BJ (cell line): ENCODE measurements at places on chromosomes 11 and 22. TPM values are rescaled to one million over a fixed set of nuclear protein-coding genes. Genes with fewer than 3 reads are reported as not detected.

Gene PRR33
- polyA plus RNA-seq = not detected in 2 replicates

GRCh38 chr22:45709060-45709739, 37.6 kb downstream of the ATXN10 start:
- peak; percentile 61 for DNase-seq

Gene AQP11
- polyA plus RNA-seq = 1.2 and 1.3 TPM in 2 replicates

Gene OR8D4
- polyA plus RNA-seq = not detected in 2 replicates

GRCh38 chr11:38950867-38951266, 2352.8 kb upstream of the RAG2 start:
- DNase-seq = no peak

DNA sequence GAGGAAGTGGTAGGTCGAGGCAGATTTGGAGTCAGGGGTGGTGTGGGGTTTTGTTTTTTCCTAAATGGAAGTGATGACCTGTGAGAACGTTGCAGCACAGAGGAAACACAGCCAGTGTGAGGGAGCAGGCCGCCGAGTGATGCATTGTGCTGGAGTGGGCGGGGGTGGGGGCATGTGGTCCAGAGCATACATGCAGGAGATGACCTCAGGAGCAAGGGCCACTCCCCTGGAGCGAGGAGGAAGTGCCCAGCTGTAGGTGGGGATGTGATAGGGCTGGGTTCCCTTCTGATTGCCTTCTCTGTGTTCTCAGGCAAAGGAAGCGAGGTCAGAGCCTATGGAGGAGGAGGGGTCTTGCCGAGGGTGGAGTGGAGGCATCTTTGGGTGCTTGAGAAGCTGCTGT, 81.4 kb downstream of the PPP6R3 start:
- DNase-seq = no peak

DNA sequence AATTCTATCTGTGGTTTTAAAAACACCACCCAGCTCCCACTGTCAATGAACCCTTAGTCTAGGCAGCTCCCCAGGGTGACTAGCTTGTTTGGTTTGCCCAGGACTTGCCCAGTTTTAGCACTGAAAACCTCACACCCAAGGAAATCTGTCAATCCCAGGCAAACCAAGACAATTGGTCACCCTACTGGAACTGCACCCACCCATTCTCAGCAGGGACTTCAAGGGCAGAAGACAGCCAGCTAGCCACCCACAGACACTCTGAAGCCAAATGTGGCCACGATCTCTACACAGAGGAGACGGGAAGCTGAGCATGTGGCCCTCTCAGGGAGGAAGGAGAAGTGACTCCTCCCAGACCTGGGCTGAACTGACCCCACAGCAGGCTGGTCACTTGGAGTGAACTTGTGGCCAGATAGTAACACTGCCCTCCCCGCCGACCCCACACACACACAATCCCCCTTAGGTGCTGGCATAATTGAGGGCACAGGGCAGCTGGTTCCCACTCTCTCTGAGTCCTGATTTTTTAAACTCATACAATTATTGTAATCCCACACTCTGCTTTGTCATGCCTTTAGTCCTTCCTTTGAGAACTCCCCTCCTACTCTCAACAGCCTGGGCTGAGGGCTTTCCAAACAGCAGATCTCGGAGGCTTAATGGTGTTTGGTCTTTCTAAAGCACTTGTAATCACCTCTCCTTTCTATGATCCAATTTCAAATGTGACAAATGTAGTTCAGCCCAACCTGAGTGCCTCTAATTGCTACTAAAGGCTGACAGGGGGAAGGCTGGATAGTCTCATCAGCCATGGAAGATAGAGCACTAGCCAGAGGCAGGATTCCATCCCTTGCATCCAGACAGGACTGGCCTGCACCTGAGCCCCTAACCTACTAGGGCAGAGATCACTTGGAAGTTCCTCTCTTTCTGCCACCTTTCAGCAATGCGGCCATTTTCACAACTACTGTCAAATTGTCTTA, 74.7 kb upstream of the DRD2 start:
- no peak for DNase-seq

Gene ARHGAP20
- 2.5 TPM in 2 replicates for polyA plus RNA-seq

- no peak for DNase-seq
Observed at GRCh38 chr11:66190786-66191185, 77.7 kb upstream of the RAB1B start.

DNA sequence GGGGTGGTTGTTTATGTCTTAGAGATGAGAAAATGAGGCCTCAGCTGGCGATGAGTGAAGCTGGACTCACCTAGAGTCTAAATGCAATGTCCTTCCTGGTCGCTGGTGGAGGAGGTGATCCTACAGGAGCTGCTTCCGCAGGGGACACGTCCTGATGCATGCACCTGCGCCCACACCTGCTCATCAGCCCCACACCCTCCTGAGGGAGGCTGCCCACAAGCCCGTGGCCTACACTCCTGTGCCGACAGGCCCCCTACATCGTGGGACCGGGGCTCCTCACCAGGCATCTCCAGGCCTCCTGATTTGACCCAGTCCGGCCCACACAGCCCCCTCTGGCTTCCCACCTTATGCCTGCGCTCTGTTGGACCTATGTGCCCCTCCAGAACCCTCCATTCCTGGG, 857.2 kb downstream of the TBC1D22A start:
- no peak for DNase-seq

GRCh38 chr11:118841469-118842242, 42.0 kb upstream of the CXCR5 start:
- DNase-seq = no peak

- DNase-seq = no peak
Observed at GRCh38 chr11:121406291-121406690, 45.8 kb upstream of the SORL1 start.

DNA sequence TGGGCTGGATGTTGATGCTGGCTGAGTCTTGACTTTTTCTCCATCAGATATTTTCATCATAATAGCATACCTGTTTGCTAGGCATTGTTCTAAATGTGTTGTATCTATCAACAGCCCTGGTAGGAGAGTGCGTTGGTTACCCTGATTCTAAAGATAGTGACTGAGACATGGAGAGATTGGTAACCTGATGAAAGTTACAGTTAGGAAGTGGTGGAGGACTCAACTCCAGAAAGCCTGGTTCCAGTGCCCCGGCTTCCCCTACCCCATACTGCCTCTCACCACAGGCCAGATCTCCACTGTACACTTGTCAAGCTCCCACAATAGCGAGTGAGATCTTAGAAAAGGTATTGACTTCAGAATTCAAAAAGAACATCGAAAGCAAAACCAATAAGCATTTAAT, 22.8 kb upstream of the RELT start:
- DNase-seq = no peak

GRCh38 chr11:71444811-71445210, 3.4 kb downstream of the DHCR7 start:
- DNase-seq = no peak

- DNase-seq = no peak
Observed at GRCh38 chr11:95413761-95414160, 182.8 kb upstream of the SESN3 start.

GRCh38 chr11:109697140-109697843, 275.3 kb downstream of the C11orf87 start:
- no peak for DNase-seq

Gene PLEKHA7
- 0.04 and 0.07 TPM in 2 replicates for polyA plus RNA-seq

Gene IGSF9B
- polyA plus RNA-seq = 0.05 TPM in 2 replicates

- no peak for DNase-seq
Observed at GRCh38 chr11:12864316-12865156, 144.6 kb upstream of the RASSF10 start.

Gene MRPL40
- polyA plus RNA-seq = 35.5 and 43.5 TPM in 2 replicates

- DNase-seq = no peak
Observed at GRCh38 chr11:66313321-66314185, 3.3 kb downstream of the CD248 start.

Gene ZNF280B
- 0.58 and 1.2 TPM in 2 replicates for polyA plus RNA-seq

GRCh38 chr22:41697126-41697775, 2.1 kb upstream of the MEI1 start:
- peak; percentile 27 for DNase-seq

DNA sequence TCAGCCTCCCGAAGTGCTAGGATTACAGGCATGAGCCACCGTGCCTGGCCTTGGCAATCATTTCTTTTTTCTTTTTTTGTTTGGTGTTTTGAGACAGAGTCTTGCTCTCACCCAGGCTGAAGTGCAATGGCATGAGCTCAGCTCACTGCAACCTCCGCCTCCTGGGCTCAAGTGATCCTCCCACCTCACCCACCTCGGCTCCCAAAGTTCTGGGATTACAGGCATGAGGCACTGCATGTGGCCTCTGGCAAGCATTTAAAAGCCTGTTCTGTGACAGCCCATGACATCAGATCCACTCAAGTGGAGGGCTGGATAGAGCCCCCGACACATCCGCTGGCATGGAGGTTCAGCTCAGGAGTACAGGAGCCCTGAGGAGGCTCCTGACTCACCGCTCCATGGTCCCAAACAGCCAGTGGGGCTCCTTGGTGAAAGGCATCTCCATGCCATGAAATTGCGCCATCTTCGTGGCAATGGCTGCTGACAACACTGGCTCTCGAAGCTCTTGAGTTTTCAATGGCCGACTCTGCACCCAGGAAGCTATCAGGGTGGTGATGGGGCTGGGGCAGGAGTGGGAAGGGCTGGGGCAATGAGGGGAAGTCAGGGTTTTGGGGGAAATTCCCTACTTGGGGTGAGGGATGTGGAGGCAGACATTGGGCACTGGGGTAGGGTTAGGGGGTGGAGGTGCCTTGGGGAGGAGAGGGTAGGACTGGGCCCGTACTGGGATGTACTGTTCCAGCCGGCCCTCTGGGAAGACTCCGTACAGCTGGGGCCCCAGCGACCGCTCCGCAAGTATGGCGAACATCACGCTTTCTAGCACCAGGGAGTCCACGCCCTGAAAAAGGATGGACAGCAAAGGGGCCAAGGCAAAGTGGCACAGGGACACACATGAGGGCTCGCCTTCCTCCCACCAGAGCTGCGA, 1.4 kb downstream of the CHKB start:
- DNase-seq = no peak

Gene SCGB1D2
- not detected in 2 replicates for polyA plus RNA-seq

DNA sequence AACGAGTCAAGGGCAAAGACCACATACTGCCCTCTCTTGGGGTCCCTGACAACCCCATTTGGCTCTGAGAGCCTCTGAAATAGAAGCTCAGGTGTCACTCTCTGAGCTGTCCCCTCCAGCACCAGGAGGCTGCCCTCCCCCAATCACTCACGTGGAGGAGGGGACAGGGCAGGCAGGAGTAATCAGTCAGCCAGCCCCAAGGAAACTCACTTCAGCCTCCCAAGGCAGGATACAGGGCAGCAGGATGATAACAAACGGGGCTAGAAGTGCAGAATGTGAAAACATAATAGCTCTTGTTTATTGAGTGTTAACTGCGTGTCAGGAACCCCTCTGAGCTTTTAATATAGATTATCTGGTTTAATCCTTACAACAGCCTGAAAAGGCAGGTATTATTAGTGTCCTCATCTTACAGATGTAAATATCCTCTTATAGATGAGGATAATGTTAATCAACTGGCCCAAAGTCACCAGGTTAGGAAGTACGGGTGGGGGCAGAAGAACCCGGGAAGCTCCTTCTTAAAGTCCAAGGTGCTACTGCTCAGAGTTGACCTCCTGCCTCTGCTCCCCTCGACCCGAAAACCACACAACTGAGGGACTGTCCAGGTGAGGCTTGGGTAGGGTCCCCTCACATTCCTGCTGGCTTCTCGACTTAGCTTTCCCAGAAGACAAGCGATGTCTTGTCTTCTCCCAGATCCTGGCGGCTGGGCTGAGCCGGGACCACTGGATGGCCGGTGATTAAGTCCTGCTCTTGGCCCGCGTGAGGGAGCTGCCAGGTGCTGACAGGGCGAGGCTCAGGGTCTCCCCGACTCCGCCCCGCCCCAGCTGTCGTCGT, 2.7 kb downstream of the CHRM4 start:
- DNase-seq = no peak

GRCh38 chr22:23704062-23704461, 13.2 kb downstream of the RGL4 start:
- DNase-seq = no peak

Gene LTO1
- 13.7 and 14.5 TPM in 2 replicates for polyA plus RNA-seq

GRCh38 chr11:93734427-93735222, 6.7 kb downstream of the TAF1D start:
- DNase-seq = no peak
